AML-193 (cell line): ENCODE measurements at places on chromosomes 1 and 21.

DNA sequence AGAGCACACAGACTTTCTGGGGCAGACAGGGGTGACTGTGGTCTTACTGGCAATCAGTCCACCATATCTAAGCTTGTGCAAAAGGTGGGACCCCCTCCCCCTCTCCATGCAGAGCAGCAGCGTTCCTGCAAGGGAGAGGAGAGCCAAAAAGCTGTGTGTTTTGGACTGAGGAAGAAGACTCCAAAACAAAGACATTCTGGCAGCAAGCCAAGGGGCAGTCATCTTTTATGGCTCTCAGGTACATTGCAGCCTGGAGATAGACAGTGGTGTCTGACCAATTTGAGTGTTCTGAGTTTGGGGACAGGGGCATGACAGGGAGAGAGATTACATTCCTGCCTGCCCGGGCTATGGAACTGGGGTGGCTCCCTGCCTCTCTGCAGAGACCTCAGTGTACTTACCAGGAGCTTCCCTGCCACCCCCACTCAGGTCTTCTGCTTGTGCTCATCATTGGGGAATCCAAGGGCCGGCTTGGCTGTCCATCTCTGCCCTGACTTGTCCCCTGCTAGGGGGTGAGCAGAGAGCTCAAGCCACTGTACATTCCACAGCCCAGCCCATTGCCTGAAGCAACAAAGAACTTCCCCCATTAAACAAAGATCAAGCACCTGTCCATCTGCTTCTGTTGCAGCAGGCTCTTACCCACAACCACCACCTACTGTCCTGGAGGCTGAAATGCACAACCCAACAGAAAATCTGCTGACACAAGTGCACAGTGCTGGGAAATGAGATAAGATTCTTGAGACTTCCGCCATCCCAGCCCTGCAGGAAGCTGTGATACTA, 131.1 kb downstream of the EVI5 start:
- no peak for DNase-seq

DNA sequence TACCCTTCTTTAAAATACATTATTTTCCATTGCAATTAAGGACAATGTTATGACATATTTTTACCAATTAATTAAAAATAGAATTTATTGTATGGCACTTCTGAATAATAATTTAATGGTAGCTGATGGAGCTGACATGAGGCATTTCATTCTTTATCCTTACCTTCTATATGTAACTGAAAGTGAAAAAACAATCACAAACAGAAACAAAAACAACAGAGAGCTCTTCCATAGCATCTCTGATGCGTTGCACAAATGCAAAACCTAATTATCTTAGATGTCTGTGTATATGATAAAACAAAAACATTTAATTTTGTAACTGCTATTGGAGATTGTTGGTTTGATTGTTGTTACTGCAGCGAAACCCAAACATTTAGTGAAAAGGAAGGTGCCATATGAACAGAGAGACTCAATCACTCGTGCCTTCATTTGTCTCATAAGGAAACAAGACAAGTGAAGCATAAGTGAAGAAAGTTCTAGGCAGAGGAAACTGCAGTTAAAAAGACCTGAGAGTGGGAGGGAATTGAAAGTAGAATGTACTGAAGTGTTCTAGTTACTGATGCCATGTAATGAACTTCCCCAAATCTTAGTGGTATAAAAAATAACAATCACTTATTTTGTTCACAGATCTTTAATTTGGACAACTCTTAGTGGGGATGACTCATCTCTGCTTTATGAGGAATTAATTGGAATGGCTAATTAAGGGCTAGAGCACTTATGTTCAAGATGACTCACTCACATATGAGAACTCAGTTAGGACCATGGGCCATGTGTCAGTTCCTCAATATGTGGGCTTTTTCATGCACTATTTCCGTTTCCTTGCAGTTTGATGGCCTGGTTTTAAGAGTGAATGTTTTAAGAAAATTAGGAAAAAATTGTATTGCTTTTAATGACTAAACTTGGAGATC, 245.0 kb upstream of the OLFM3 start:
- DNase-seq, result no peak

GRCh38 chr1:32142446-32143301, 34.8 kb downstream of the KPNA6 start:
- DNase-seq, result no peak

GRCh38 chr1:101002551-101002950, 23.0 kb downstream of the DPH5 start:
- peak; percentile 74 for DNase-seq

DNA sequence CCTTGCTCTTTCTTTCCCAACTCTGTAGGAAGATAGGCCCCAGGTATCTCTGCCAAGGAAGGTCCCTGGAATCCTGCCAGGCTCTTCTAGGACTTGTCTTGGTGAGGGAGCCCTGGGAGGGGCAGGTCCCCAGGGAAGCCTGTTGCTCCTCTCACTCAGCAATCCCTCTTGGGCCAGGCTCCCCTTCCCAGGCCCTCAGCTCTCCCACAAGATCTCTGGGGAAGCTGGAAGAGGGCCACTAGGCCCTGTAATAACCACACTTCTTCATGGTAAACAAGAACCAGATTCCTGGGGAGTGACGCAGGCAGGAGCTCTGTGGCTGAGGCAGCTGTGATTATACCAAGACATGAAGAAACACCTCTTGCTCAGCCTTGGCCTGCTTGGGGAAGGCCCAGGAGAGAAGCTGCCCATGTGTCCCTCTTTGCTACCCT, 9.9 kb upstream of the MAPKAPK2 start:
- no peak for DNase-seq

GRCh38 chr1:26721669-26722355, 26.0 kb downstream of the ARID1A start:
- DNase-seq, result no peak

DNA sequence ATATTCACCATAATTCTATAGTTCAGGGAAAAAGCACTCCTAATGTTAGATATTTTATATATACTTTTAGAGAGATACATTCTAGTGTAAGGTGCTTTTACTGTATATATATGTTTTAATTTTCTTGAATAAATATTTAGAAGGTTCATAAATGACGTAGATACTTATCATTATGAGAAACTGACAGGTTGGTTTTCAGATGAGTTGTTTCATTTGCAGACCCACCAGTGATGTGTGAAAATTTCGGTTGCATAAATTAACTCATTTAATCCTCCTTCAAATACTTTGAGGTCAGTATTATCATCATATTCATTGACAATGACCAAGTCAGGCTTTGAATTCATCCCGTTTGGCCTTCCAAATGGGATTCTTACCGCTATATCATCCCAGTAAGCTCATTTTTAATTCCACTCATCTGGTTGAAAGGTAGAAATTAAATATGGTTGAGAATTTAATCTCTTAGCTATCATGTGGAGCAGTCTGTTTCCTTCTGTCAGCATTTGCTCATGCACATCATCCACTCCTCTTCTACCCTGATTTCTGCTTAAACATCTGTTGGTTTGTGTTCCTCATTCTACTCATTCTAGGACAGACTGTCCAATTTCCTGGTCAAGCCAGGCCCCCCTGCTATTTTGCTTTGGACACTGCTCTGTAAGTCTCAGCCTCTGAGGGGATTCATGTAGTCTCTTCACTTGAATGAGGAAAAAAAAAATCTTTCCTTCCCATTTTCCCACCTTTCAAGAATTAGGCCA, 1156.6 kb downstream of the PLA2G4A start:
- no peak for DNase-seq

DNA sequence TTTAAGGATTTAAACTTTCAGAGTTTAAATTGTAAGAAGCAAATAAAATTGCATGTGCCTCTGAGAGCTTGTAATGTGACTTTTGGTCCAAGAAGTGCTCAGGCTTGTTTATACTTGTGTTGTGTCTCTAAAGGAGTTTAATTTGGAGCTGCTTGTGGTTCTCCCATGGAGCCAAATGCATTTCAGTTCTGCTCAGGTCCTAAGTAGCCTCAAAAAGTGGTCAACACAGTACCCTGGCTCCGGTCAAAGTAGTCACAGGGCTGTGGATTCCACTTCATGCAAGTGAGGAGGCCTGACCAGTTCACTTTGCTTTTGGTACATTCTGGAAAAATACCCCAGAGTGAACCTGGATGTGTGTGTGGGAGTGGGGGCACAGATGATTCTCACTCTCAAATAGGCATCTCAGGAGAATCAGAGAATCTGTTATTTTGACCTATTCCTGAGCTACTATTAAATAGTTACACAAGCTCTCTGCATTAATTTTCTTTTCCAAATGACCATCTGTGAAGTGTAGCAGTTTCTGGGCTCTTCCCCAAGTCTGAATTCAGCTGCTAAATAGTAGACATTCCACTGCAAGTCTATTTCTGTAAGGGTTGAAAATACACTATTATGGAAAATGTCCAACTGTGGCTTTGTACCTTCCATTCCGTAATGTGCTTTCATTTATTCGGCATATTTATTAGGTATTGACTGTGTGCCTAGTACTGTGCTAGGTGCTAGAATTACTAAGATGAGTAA, 31.7 kb upstream of the AGO1 start:
- DNase-seq, result no peak
